ENCODE measurements at places on chromosomes 1 and 21. TPM values are rescaled to one million over a fixed set of nuclear protein-coding genes. Genes with fewer than 3 reads are reported as not detected.

The C1orf94 gene
- not detected for total RNA-seq

The NOS1AP gene
- total RNA-seq = not detected

The FCRL5 gene
- total RNA-seq = 0.08 TPM

The MMP23B gene
- 4.2 TPM for total RNA-seq

The PDXK gene
- 83.4 TPM for total RNA-seq

The NUAK2 gene
- 19.2 TPM for total RNA-seq

The GPR37L1 gene
- not detected for total RNA-seq

The OPTC gene
- total RNA-seq = not detected

The OR10X1 gene
- not detected for total RNA-seq

The SH3BGR gene
- total RNA-seq = 1.1 TPM

The FRRS1 gene
- total RNA-seq = 0.25 TPM

The F11R gene
- total RNA-seq = 20.7 TPM

The CA6 gene
- total RNA-seq = 2.4 TPM

The ADGRL2 gene
- total RNA-seq = not detected

The LCE1F gene
- not detected for total RNA-seq

The SH3D21 gene
- 10.2 TPM for total RNA-seq

The KIAA0040 gene
- 70.7 TPM for total RNA-seq

The TIE1 gene
- total RNA-seq = not detected

The ARHGAP30 gene
- total RNA-seq = 324 TPM

The SLFNL1 gene
- total RNA-seq = 0.20 TPM

The MNDA gene
- total RNA-seq = not detected

The RIPPLY3 gene
- 0.14 TPM for total RNA-seq

The DNM3 gene
- total RNA-seq = 2.2 TPM

The FYB2 gene
- not detected for total RNA-seq

The CAPN9 gene
- not detected for total RNA-seq

The C1orf141 gene
- not detected for total RNA-seq
